HepG2 (cell line): ENCODE measurements at places on chromosomes 4 and X. TPM values are rescaled to one million over a fixed set of nuclear protein-coding genes. Genes with fewer than 3 reads are reported as not detected.
A peak's percentile ranks its signal among the peaks of the same experiment; 100 is the strongest.

Gene EIF2S3
- 183 and 238 TPM in 2 replicates for total RNA-seq

Gene MAML3
- 0.13 TPM in 1 of 2 replicates, not detected in the other for total RNA-seq

Gene GPC4
- 0.14 and 0.29 TPM in 2 replicates for total RNA-seq

Gene ADAD1
- total RNA-seq: not detected in 2 replicates

Gene HTR2C
- total RNA-seq: not detected in 2 replicates

Gene FRMD7
- not detected in 2 replicates for total RNA-seq

Gene MGST2
- 120 and 205 TPM in 2 replicates for total RNA-seq

DNA sequence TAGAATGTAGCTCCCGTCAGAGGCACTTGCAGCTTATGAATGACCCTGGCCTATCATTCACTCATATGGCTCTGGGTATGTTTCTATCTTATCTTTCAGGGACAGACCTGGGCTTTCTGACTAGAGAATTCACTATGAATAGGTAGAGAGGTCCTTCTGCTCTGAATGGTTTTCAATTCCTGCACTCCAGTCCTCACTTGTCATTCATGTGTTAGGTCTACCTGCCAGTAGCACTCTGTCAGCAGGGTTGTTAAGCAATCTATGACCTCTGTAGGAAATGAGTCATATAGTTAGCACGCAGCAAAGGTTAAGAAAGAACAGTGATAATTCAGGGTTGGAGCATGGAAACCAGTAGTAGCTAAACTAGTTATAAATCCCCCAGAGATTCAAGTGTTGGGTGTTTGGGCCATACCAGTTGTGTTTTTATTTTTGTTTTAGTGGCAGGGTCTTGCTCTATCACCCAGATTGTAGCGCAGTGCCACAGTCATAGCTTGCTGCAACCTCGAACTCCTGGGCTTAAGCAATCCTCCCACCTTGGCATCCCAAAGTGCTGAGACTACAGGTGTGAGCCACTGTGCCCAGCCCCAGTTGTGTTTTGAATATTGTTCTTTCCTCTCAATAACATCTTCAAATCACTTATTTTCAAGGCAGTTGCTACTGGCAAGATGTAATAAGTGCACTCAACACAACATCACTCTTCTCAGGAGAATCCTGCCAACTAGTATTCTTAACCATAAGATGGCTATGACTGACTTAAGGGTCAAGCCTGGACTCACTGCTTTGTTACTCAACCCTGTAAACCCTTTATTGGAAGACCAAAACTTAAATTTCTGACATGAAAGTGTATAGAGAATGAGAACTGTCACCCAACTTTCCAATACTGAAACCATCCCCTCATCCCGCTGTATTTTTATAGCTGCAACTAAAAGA, 25.1 kb downstream of the ARL13A start:
- DNase-seq: peak; percentile 72

DNA sequence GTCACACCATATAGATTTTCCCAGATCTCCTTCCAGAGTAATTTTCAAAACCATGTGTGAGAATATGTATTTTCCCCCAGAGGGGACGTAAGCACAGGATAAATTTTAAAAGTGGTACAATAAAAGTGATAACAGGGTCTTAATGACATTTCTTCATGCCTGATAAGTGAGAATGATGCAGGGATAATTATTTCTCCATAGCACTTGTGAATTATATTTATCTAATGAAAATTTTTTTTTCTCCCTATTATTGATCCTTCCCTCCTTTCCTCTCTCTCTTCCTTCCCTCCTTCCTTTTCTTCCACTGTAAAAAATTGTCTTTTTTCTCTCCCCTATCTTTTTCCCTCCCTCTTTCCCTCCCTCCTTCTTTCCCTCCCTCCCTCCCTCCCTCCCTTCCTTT, 17.0 kb upstream of the TRPC3 start:
- DNase-seq: no peak

DNA sequence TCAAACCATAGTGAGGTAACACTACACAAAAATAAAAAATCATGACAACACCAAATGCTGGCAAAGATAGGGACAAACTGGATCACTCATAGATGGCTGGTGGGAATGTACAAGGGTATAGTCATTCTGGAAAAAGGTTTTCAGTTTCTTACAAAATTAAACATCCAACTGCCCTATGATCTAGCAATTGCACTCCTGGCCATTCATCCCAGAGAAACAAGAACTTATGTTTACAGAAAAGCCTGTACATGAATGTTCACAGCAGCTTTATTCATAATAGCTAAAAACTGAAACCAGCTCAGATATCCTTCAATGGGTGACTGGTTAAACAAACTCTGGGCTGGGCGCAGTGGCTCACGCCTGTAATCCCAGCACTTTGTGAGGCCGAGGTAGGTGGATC, 43.3 kb downstream of the NYX start:
- no peak for DNase-seq

- DNase-seq: no peak
Observed at GRCh38 chrX:137550665-137551261, 15.2 kb upstream of the ZIC3 start.

GRCh38 chr4:186709517-186709916, 14.1 kb downstream of the FAT1 start:
- no peak for DNase-seq

- no peak for DNase-seq
Observed at GRCh38 chrX:136812286-136812685, 31.6 kb upstream of the ARHGEF6 start.

- DNase-seq: peak; percentile 82
Observed at GRCh38 chr4:10115271-10115796, 1.3 kb downstream of the WDR1 start.
